ENCODE measurements at places on chromosomes 6 and 20. TPM values are rescaled to one million over a fixed set of nuclear protein-coding genes. Genes with fewer than 3 reads are reported as not detected.

COL9A1 gene
- 9.4 TPM for total RNA-seq

- no peak for DNase-seq
Measured at GRCh38 chr20:52926505-52926904, 45.7 kb upstream of the TSHZ2 start.

- peak; percentile 53 for DNase-seq
Measured at GRCh38 chr20:59004763-59005522, 2.1 kb downstream of the CTSZ start.

DEFB124 gene
- total RNA-seq = not detected

- no peak for DNase-seq
Measured at GRCh38 chr6:33654831-33655554, 33.9 kb downstream of the ITPR3 start.

Data from umbilical cord (tissue), 2 donors.